ENCODE measurements at places on chromosomes 1 and 21.

DNA sequence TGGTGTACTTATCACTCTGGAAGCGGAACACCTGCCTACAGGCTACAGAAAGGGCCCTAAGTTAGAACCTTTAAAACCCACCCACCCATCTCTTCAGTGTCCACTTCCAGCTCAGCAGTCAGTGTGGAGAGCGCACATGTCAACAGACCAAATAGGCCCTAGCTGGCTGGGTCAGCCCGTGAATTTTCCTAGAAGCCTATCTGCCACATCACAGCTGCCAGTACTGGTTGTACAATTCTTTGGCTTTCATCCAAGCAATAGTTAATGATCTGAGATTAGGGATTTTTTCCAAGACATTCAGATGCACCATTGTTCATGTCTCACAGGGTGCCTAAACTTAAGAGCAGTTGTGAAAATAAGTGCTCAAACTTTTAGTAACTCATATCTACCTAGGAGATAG lies 197.1 kb downstream of the KCNK2 start:
- DNase-seq: no peak

DNA sequence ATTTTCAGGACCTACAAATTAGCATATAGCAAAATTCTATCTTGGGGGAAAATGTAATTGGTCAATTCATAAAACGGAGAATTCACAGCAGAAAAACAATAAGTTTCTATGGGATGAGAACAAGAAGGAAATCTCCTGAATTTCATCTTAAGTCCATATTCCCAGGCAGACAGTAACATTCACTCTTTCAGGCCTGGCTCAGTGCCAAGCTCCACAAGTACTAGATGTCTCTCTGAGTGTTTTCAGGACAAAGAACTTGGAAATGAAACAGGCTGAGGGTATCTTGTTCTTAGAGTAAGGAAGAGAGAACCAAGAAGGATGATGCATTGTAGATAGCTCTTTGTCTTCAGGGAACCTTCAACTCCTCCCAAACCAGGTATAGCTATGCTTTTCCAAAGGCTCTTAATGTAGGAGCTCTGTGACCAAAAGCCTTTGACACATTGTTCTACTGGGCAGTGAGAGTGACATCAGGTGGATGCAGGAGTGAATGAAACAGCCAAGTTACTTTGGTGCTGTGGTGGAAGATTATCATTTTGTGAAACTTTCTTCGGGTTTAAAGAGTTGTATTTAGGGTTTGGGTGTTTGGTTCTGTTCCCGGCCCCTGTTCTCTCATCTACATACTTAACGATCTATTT lies 298.3 kb downstream of the GPATCH2 start:
- DNase-seq: peak; percentile 35

GRCh38 chr1:45322486-45323040 lies 4.1 kb upstream of the HPDL start:
- DNase-seq: no peak

GRCh38 chr21:38186661-38187270 lies 70.0 kb upstream of the KCNJ15 start:
- DNase-seq: no peak

DNA sequence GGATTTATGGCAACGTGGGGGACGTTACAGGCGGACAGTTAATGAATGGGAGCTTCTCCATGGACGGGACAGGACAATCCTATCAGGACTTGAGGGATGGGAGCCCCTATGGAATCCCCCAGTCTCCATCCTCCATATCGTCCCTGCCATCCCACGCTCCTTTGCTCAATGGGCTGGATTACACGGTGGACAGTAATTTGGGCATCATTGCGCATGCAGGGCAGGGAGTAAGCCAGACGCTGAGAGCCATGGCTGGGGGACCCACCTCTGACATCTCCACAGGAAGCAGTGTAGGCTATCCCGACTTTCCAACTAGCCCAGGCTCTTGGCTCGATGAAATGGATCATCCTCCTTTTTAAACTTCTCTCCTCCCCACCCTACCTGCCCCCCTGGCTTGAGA lies 44.2 kb downstream of the LHX4 start:
- DNase-seq: no peak
